ENCODE measurements at places on chromosomes 1 and 21.

DNA sequence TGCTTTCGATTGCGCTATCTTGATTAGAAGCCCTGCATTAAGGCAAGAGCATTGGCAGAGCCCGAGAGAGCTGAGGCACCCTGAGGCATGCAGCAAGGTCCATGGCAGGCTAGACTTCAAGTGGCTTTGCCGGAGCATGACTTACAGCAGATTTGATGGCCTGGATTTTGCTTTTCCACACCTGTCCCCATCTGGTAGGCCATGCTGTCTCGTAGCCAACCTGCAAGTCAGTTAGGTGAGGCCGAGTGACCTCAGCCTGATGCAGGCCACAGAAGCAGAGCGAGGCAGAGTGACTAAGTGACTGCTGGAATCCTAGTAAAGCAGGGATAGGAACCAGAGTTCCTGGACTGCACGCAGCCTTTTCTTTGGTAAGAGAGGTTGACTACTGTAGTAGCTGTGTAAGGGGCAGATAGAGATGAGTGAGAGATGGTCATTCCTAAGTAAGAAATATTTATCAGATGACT, 148.9 kb downstream of the PBX1 start:
- DNase-seq = peak; percentile 62

DNA sequence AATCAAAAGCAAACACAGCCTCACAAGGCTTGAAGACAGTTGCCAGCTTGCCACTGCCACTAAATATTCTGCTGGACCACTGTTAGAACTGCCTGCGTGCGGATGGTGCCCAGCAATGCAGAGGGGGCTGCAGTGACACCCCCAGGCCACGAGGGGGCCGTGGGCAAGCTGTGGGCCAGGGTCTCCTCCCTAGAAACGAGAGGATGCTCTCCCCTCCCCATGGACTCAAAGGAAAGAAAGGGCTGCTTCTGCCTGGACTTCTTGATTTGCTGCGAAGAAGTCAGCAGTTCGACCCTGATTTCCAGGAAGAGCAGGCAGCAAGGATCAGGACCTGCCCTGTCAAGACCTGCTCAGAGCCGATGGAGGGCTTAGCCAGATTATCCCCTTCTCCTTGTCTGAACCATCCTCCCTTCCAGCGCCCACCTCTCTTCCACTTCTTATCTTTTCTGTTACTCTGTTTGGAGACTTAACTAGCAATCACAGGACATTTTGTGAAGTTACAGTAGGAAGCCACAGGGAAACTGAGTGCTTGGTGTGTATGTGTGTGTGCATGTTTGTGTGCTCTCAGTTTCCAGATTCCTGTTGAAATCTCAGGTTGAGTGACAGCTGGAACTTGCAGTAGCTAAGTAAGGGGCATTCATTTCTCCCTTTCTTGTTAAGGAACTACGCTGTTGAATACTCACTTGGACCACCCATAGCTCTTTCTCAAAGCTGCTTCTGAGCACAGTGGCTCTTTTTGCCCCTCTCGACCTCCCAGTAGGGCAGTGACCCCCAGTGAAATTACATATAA, 2.7 kb downstream of the MAN1C1 start:
- DNase-seq = no peak

- peak; percentile 56 for DNase-seq
Observed at GRCh38 chr21:45573452-45574035, 31.3 kb upstream of the SLC19A1 start.

GRCh38 chr1:88118176-88118845, 565.8 kb upstream of the PKN2 start:
- DNase-seq = no peak

- no peak for DNase-seq
Observed at GRCh38 chr1:42002220-42002619, 83.5 kb upstream of the HIVEP3 start.

- no peak for DNase-seq
Observed at GRCh38 chr1:52444463-52444862, 40.1 kb downstream of the PRPF38A start.

DNA sequence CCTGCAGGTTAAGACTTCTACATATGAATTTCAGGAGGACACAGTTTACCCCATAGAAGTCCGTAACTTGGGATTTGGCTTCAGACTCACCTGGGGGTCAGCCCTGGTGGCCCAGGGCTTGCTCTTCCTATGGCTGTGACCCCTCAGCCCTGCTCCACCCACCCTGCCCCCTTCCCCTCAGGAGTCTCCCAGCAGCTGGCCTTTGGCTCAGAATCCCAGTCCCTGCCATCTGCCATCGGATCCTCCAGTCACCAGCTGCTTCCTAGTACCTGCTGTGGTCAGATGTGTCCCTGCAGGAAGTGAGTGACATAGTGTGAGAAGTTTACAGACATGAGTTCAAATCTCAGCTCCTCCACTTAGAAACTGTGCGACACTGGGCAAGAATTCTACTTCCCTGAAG, 332.6 kb downstream of the NPHP4 start:
- no peak for DNase-seq

Data from astrocyte of the spinal cord (primary cell).